ENCODE measurements at places on chromosomes 16 and 17.

GRCh38 chr17:68822719-68823289 is 132.4 kb downstream of the ABCA8 start:
- DNase-seq: no peak

- DNase-seq: no peak
Measured at GRCh38 chr16:57039148-57039812, 49.9 kb downstream of the NLRC5 start.

GRCh38 chr17:27366437-27366836 is 72.5 kb downstream of the WSB1 start:
- DNase-seq: no peak

DNA sequence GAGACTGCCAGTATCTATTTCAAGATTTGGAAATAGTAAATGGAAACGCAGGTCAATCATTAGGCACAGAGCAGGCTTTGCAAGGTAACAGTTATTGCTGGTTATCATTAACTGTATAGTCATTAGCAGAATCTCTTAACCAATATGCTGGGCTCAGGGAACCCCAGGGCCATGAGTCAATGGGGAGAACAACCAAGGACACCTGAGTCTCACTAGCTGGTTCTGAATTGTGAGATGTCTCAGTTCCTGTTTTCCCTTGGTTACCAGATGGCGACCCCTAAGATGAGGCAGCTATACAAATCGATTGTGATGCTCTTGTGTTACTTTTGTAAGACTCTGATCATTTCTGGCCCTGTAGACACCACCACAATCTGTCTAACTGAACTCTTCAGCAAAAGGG is 385.3 kb downstream of the HAPSTR1 start:
- no peak for DNase-seq

GRCh38 chr17:66021757-66022156 is 170.2 kb downstream of the CEP112 start:
- DNase-seq: no peak

- DNase-seq: no peak
Measured at GRCh38 chr16:22189473-22190080, 16.5 kb upstream of the EEF2K start.

Measured in activated CD4-positive, alpha-beta T cell treated with anti-CD3 and anti-CD28 coated beads for 4 hours (primary cell).